Stimulated activated naive CD4-positive, alpha-beta T cell (primary cell): ENCODE measurements at places on chromosomes 6 and 20.

DNA sequence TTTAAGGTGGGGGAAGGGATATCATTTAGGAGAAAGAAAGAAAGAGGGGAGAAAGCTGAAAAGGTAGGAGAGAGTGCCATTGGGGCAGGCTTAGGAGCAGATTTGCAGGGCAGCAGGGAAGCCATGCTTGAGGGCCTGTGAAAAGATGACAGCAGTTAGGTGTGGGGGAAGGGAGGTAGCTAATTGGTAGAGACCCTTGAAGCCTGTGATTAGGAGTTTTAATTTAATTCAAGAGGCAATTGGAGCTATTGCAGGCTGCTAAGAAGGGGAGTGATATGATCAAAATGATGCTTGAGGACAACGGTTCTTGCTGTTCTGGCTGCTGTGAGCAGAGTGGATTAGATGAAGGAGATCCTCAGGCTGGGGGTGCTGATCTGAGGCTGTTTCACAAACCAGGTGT, 24.5 kb upstream of the SEC63 start:
- DNase-seq = no peak

DNA sequence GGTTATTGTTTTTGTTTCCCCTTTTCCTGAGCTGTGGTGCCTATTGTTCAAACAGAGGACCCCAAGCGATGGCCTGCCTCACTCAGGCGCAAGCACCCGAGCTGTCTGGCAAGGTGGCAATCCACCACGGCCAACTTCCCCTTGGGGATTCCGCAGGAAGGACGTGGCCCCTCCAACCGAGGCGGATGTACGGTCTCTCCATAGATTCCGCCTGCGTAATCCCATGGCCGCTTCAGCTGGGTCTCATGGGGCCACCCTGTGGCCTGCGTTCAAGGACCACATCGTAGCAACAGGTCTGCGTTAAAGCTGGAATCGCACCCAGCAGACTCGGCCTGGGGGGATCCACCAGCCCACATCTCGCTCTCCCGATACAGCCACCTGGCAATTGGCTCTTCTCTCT, 79.9 kb downstream of the CEBPB start:
- DNase-seq = no peak

GRCh38 chr6:16257999-16258708, 19.8 kb downstream of the GMPR start:
- DNase-seq = no peak

DNA sequence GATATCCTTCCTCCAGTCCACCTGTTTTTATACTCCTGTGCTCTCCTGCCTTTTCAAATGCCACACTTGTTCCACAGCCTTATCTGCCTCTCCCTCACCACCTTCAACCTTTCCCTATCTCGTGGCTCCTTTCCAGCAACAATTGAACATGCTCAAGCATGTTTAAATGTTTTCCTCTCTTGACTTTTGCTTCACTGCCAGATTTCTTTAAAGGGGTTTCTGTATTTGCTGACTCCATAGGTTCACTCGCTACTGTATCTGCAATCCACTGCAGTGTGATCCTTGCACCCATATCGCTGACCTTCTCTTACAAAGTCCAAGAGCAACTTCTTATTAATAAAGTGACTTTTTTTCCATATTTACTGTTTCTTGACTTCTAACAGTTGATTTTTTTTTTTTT, 11.2 kb upstream of the GMNN start:
- no peak for DNase-seq

DNA sequence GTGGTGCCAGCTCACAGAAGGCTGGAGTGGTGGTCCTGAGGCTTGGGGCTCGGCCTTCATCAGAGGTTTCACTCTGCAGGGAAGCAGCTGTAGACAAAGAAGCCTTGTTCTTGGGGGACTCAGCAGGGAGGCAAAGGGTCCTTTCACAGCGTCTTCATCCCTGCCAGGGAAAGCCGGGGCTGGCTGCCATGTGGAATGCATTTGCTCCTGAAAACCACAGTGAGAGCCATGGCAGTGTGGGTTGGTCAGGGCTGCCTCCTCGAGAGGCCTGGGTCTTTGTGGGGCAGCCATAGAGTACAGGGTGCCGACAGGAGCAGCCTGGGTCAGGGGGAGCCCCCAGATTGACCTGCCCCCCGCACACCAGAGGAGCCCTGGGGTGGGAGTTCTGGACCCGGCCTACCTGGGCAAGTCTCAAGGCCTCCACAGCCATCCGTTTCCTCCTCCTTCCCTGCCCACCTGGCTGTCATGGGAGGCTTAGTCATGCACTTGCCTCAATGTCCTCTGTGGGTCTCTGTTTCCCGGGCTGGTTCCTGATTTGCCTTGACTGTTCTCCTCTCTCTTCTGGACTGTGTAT, 144.0 kb downstream of the CDC5L start:
- DNase-seq = no peak

GRCh38 chr6:105402090-105402938, 568 bp downstream of the PREP start:
- DNase-seq = no peak

DNA sequence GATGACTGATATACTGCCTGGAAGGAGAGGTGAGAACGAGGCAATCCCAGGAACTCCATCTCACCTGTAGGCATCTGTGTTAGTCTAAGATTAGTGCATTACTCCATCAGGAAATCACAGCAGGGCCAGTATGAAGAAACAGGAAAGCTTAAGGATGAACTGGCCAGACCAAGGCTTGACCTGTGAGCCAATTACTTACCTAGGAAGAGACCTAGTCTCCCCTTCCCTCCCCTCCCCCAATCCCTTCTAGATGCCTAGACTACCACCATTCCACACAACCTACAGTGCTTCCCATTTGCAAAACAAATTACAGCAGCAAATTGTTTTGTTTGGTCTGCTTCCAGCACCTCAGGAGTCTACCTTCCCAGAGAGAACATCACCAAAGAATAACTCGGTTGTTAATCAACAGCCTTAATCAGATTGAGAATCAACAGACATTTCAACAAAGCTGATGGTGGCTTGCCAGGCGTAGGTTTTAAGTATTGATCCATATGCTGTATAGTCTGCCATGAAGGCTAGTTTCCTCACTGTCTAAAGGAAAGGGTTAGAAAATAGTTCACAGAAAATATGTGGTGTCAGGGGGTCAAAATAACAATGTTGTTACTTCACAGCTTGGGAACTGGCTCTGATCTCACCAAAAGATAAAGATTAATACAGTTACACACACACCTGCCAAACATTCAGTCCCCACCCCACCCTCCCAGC, 10.1 kb downstream of the PKHD1 start:
- DNase-seq = no peak

GRCh38 chr6:31734821-31735406, 1.4 kb downstream of the CLIC1 start:
- no peak for DNase-seq

DNA sequence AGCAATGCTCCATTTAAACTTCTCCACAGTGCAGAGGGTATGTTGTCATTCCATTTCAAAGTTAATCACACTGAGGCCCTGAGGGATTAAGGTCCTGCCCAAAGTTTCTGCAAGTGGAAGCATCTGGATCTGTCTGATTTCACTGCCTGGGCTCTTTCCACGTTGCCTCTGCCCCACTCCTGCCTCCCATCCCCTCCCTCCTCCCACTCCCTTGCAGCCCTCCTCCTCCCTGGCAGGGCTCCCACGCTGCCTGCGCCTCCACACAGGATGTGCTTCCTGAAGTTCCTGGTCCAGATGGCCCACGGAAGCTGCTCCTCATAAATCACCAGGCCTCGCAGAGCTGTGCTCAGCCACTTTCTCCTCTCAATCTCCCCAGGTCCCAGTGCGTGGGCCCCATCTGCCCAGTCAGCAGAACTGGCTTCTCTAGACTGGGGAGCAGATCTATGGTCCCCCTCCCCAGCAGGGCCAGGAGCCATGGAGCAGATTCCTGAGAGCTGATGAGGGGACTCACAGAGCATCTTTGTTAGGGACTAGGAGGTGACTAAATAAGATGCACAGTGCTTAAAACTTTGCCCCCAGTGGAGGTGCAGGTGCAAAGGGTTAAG, 65.4 kb upstream of the MAFB start:
- no peak for DNase-seq

- DNase-seq = no peak
These were observed 27.0 kb upstream of the SLC22A2 start for GRCh38 chr6:160285541-160286105.

- no peak for DNase-seq
These were observed 138.1 kb upstream of the GPR6 start for GRCh38 chr6:109840034-109840433.

DNA sequence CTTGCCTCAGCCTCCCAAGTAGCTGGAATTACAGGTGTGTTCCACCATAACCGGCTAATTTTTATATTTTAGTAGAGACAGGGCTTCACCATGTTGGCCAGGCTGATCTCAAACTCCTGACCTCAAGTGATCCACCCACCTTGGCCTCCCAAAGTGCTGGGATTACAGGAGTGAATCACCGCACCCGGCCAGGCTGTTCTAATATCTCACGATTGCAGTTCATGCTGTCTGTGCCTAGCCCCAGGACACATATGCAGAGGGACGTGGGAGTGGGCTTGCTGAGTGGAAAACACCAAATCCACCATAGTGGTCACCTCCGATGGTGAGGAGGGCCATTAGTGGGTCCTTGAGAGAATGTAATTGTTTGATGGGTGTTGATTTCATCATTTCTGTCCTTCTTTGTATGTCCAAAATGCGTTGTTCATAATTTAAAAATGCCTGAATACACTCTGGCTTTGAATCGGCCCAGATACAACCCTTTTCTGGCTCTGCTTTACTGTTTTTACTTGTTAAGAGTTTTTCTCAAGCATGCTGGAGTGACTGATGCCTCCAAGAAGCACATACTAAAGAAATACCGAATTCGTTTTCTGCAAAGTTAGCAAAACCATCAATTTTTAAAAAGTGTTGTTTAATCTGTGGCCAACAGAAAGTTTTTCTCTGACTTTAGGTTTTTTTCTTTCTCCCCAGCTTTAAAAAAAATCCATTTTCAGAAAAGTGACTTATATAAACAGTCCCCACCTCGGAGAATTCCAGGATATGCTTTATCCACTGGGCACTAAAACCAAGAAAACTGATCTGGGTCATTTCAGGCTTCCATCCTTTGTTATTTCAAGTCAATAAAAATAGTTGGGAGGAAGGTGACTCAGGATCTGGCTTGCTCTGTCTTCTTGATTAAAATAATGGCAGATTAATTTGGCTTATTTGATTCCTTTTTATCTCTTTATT, 18.8 kb upstream of the RALGAPA2 start:
- DNase-seq = no peak

- no peak for DNase-seq
These were observed 106.4 kb downstream of the CD109 start for GRCh38 chr6:73802366-73802765.

GRCh38 chr6:166143011-166143410, 24.6 kb downstream of the TBXT start:
- DNase-seq = no peak

- DNase-seq = no peak
These were observed 42.0 kb upstream of the KCNQ5 start for GRCh38 chr6:72579865-72580264.

DNA sequence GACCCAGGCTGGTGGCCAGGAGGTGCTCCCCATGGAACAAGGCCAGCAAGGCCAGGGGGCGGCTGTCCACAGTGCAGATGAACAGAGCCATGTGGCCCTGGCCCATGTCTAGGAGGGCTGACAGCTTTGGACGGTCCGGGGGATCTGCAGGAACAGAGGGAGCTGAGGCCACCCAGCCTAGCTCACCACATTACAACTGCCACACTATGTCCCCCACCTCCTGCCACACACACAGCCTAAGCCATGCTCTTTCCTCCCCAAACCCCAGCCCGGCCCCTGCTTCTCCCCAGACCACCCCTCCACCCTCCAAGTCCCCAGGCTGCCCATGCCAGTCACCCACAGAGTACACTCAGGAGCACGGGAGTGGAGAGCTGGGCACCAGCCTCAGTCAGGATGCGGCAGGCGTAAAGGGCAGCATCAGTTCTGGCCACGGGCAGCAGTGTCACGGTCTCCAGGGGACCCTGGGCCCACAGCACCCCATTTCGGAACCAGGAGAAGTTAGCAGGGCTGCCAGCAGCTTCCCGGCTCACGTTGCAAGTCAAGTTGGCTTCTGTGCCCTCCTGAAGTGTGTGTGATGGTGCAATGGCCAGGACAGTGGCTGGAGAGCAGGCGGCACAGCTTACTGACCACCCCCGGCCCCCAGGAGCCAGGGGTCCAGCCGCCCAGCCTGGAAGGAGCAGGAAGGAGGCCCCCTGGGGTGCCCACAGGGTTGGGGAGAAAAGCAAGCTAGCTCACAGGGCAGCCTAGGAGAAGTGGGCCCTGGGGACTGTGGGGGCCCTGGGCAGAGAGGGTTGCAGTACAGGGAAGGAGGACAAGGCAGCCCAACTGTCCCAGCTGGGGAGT, 15.2 kb upstream of the ADAM33 start:
- DNase-seq = no peak

GRCh38 chr20:33740189-33740588, 8.4 kb downstream of the ZNF341 start:
- DNase-seq = no peak

GRCh38 chr6:89117211-89118108, at the start of gene SRSF12:
SRSF12 (minus strand) TSS chr6:89118071; CDS start chr6:89117887, 184 bp downstream.
- DNase-seq = peak; percentile 18

GRCh38 chr6:15755526-15755925, 92.7 kb upstream of the DTNBP1 start:
- DNase-seq = no peak

GRCh38 chr6:49766762-49767161, 20.3 kb downstream of the PGK2 start:
- no peak for DNase-seq

DNA sequence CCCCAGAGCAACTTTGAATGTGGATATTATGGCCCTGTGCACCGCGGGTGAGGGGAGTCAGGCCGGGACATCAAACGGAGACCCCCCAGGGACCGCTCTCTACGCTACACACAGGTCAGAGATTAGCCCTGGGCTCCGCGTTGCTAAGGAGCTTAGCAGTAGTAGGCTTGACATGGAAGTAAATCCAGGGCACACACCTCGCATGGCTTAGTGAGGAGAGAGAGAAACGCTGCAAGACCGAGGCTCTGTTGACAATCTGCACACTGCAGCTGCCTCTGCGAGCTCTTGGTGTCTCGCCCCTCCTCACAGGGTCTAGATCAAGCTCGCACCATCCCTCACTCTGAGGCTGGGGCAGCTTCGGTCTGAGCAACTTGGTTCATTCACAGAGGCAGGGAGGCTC, 116.1 kb upstream of the CDH4 start:
- DNase-seq = no peak

- DNase-seq = no peak
These were observed 19.8 kb downstream of the ADGRF5 start for GRCh38 chr6:46901882-46902314.

DNA sequence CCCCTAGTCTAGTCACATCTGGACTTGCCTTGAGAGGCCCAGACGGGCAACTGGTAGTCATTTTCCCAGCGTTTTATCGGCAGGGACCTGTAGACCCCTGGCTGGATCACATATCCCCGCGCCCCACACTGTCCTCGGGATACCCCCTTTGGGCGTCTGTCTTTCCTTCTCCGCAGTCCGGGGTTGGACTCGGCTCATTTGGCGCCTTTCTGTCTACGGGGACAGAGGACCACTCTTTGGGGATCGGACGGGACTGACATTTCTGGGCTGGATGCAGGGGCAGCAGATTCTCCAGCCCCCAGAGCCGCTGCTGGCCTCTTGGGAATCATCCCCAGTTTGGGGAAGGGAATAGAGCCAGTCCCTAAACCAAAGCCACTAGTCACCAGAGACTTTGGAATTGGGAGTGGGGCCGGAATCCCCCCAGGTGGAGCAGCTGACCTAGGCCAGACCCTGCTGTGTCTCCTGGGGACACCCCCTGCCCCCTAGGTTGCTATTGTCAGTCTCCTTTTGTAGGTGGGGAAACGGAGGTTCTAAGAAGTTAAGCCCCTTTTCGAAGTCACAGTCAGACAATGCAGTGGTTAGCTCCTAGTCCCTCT, 734 bp downstream of the FAM110A start:
- DNase-seq = no peak

- no peak for DNase-seq
These were observed 55.5 kb downstream of the FOXC1 start for GRCh38 chr6:1665214-1665613.
